ENCODE measurements at places on chromosomes 4 and X.

DNA sequence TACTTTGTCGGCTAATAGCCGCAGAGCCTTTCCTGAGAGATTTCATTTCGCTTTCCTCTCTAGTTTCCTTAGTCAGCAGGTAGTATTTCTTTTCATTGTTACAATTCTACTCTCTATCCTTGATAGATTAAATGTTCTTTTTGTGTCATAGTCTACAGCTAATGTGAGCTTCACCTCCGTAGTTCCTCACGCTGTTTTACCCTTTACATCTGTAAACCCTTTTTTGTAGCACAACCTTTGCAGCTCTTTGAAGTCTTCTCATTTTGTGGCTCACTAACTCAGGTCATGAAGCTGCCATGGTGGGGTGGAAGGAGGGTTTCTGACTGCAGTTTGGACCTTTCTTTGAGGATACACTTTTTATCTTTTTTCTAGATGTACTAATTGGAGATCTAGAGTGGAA is 1008.8 kb upstream of the PABPC4L start:
- no peak for DNase-seq

DNA sequence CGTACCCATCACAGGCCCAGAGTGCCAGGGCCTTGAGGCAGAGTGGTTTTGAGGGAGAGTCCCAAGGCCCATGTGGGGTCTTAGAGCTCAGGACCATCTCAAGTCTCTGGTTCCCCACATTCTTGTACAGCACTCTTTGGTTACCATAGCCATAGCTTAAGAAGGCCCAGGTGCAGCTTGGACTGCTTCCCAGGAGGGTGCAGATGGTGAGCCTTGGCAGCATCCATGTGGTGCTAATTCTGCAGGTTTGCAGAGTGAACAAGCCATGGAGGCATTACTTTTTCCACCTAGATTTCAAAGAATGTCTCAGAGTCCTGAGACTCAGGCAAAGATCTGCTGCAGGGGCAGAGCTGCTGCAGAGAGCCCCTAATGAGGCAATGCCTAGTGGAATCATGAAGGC is 171.7 kb downstream of the STK32B start:
- DNase-seq = no peak

- no peak for DNase-seq
These were observed 113.9 kb upstream of the SORBS2 start for GRCh38 chr4:185925910-185926360.

GRCh38 chr4:113556382-113557134 is 205.0 kb downstream of the CAMK2D start:
- DNase-seq = no peak

DNA sequence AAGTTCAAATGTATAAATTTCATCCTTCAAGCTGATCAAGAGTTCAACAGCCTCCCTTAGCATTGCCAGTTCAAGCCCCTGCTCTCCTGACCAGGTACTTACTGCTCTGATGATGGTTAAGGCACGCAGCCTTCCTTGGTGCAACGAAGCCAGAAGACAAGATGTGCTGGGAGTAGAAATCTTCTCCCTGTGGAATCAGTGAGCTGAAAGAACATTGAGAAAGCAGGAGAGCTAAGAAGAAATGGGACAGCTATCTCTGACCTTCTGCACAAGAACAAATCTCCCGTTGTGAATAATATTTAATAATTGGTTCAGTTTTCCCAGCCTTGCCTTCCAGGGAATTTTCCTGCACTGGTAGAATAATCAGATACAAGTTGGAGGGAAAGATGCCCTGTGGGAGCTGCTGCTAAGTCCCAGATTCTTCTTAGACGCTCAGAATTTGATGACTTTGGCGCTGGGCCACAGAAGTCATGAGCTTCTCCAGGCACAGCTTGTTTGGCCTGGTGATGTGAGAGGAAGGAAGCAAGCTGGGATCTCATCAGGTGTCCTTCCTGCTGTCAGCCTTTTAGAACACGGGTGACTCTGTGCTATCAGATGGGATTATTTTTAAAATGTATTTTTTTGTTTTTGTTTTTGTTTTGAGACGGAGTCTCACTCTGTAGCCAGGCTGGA is 77.8 kb downstream of the CD38 start:
- DNase-seq = no peak

DNA sequence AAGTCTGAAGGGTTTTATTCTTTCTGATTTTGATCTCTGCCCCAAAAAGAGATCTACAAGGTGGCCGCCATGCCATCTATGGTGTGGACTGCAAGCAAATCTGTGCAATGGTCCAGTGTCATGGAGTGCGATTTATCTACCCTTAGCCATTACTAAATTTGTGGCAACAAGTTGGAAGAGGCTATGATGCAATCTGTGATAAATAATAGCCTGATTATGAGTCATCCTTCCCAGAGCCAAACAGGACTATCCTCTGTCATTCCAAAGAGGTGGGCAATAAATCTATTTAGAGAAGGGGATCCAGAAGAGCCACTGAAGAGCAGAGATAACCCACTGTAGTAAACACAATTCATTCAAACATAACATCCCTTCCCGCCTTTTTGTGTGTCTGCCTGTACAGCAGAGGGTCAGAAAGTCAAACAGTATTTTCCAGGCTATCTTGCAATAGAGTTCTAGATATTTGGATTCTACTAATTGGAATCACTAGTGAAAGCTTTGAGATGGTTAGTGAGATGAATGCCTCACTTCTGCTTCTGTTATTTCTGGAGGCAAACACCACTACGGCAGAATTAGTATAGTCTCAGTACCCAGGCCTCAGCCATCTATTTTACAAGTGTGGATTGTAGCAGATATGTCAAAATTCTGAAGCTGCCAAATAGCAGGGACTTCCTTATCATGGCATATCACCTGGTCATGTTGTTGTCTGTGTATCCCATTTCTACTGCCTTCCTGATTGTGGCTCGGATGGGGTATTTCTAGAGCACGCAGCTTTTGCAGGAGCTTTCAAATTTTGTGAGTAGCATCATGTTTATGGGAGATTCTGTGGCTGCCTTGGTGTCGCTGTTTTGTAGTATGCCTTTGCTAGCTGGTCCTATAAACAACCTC is 192.0 kb downstream of the SMIM20 start:
- DNase-seq = peak; percentile 66

DNA sequence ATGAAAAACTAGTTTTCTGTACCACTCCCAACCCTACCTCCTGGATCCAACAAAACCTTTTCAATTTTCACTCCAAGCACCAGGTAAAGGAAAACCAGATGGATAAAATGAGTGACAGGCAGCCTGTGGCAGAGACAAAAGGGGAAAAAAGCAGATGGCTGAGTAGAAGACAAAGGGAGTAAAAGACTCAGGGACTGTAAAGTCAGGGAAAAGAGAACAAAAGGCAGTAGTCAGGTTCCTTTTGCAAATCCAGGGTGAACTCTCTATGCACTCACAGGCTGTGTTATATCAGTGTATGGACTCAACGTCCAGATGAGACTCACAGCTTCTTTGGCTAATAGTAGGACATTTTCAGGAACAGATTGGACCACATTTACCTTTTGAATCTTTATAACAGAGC is 54.2 kb downstream of the QRFPR start:
- no peak for DNase-seq

DNA sequence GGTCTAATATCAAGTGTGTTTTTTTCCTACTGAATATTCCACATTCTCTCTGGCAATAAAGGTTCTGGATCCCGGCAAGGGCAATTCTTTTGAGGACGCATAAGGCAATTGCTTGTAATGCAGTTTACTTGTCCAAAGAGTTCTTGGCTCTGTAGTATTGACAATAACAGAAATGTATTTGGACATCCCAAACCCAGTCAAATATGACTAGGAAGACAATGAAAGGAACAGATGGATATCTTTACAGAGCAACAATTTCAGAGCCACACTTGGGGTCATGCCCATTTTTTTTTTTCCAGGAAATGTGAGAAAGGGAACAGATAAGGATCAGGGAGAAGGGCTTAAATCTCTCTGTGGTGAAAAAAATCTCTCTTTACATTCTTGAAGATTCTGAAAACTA is 12.2 kb downstream of the GK2 start:
- peak; percentile 2 for DNase-seq

DNA sequence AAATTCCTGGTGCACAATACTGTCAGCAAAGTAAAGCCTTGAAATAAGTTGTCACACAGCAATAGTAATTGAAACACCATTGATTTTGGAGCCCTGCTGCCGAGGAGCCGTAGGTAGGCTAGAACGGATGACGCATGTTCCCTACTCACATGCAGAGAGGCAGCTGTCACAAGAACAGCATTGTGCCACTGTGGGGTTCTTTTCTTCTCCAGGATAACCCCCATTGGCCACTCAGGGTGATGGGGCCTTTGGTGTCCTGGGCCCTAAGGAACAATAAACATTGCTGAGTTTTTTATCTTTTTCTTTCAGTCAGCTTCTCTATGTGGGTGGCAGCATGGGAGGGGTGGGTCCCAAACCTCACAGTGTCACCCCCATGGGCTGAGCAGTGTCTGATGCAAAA is 542.3 kb downstream of the BCOR start:
- DNase-seq = no peak

DNA sequence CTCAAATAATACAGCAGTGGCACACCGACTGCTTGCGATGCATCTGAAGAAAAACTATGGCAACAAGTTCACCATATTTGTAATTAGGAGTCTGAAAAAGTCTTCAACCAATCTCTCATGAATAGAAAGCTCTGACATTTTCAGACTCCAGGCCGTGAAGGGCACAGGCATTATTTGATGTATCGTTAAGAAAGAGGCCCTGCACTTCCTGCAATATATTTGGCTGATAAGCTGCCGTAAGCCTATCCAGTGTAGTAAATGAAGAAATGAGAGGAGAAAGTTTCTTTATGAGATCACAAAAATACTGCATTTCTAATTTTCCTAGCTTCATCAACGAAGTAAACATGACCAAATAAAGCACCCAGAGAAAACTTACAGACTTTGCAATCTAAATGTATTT is 613.8 kb upstream of the TECRL start:
- DNase-seq = no peak

- DNase-seq = no peak
These were observed 7.5 kb downstream of the AMER1 start for GRCh38 chrX:64198036-64198435.

GRCh38 chr4:15493411-15493810 is 23.7 kb downstream of the CC2D2A start:
- no peak for DNase-seq

DNA sequence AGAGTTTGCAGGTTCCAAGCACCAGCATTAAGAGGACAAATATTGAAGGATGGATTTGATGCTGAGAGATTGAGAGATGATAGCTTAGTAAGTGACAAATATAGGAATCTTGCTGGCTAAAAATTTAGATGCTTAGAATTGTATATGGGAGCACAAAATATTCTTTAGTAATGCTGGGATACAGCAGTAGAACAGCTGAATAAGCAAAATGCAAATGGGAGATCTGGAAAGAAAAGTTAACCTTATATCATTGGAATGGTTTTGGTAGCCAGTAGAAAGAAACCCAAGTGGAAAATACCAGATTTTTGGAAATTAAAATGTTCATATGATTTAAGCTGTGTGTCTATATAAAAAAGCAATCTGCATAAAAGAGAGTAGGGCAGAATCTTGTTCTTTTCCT is 308.6 kb upstream of the CPEB2 start:
- DNase-seq = no peak

DNA sequence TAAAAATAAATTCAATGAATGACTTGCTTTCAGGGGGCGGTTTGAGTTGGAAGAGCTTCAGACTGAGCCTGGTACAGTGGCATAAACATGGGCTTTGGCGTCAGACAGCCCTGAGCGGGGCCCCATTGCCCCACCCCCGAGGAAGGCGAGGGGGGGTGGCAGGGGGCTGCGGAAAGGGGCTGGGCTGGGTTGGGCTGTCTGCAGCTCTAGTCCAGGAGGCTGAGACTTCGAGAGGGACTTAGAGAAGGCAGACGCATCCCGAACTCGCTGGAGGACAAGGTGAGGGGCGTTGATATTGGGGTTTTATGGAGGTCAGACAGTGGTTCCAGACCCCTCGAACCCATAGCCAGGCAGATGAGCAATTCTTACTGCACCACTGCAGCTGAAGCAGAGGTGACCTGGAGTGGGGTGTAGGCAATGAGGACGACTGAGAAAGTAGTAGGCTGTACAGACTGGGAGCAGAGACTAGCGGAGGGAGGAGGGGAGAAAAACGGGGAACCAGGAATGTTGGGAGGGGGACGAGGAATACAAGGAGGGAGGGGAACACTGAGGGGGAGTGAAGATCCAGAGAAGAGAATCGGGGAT is at the start of gene MAGED2:
Gene MAGED2, plus strand, starts transcription at position 222 of the 585 bp plus-strand sequence. CDS start 1,587 bp downstream, outside the sequence.
- peak; percentile 41 for DNase-seq

- DNase-seq = no peak
These were observed 44.7 kb upstream of the BCOR start for GRCh38 chrX:40142417-40142816.

DNA sequence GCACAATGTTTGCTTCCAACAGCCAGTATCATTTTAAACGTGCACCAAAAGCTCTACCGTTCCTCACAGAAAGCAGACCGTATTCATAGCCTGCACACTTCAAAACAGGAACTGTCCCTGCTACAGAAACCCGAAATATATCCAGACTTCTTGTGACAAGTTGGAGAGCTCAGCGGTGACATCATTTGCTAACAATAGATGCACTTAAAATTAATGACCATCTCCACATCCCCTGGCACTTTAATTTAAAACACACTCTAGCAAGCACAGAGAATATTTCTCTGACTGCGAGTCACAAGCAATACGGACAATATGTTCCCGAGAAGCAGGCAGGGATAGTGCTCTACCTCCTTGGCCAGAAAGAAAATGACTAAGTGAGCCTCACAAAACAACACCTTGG is 2.5 kb downstream of the NYX start:
- peak; percentile 45 for DNase-seq

DNA sequence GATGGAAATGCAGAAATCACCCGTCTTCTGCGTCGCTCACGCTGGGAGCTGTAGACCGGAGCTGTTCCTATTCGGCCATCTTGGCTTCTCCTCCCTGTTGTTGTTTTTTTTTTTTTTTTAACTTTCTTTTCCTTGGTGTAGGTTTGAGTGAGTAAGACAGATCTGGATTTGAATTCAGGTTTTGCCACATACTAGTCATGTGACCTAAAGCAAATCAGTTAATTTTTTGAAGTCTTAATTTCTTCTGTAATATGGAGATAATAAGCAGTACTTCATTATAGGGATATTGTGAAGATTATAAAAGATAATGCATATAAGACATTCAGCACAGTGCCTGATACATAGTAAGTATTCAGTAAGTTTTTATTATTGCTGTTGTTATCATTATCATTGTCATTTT is 41.5 kb upstream of the BRS3 start:
- DNase-seq = no peak

DNA sequence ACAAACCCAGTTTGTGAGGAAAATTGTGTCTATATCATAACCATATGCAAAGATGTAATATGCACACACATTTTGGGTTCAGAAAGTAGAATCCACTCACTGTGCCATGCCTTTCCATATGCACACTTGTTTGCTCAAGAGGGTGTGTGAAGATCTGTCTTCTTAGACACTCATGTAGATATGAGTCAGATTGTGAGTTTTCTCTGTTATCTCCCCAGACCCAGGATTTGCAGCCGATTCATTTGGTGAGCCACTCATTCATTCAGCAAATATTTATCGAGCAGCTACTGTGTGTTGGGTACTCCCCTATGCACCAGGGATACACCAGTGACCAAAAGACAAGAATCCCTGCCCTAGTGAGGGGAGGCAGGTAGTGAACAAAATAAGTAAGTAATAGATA is 81.5 kb downstream of the CLCN5 start:
- DNase-seq = no peak

All from fibroblast of skin of right biceps (primary cell).